Cardiac septum (tissue), 1 donor: ENCODE measurements at places on chromosomes 12 and 14. TPM values are rescaled to one million over a fixed set of nuclear protein-coding genes. Genes with fewer than 3 reads are reported as not detected.

Gene NKX2-1
- total RNA-seq = not detected

- DNase-seq = no peak
Observed at GRCh38 chr12:43544703-43545102, 7.3 kb downstream of the ADAMTS20 start.

GRCh38 chr14:70665448-70666360 is 24.0 kb downstream of the TTC9 start:
- DNase-seq = no peak

- no peak for DNase-seq
Observed at GRCh38 chr12:77236066-77236465, 170.7 kb upstream of the E2F7 start.

DNA sequence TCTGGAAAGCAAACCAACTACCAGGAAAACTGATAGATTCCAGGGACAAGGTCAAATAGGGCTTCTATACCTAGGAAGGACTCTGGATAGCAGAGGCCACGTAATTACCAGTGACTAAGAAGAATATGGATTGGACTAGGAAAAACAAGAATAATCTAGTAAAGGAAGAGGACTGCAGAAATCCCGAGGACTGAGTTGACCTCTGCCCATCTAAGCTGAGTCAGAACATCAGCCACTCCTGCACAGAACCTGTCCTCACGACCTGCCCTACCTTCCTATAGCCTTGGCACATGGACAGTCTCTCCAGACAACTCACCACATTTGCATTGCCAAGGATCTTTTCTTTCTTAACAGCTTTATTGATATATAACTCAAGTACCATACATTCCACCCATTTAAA is 2.3 kb downstream of the OR6J1 start:
- no peak for DNase-seq

Gene REM2
- 0.19 TPM for total RNA-seq

- no peak for DNase-seq
Observed at GRCh38 chr12:109702111-109702841, 11.3 kb upstream of the FAM222A start.

- no peak for DNase-seq
Observed at GRCh38 chr12:112879191-112879705, 27.5 kb upstream of the OAS1 start.

Gene PDE6H
- not detected for total RNA-seq

Gene PTHLH
- 1.9 TPM for total RNA-seq

DNA sequence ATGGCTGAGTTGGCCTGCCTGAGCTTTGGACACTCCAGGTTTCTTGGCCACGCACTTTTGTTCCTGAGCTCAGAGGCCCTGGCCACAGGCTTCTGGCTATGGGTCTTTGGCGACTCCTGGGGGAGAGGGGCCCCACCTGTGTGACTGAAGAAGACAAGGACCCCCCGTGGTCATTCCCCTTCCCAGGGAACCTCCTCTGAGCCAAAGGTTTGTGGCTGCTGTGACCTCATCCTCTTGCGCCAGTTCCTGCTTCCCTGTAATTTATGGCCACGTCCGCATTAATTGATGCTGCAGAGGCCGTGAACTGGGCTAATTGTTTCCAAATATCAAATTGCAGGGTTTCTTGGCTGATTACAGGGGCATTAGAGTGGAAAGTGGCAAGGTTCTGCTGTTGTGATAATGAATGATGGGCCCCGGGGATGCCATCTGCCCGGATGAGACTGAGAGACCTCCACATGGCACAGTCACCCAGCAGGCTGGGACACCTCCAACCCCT is 27.6 kb upstream of the NOS1 start:
- no peak for DNase-seq

Gene HOXC6
- total RNA-seq = 0.43 TPM

DNA sequence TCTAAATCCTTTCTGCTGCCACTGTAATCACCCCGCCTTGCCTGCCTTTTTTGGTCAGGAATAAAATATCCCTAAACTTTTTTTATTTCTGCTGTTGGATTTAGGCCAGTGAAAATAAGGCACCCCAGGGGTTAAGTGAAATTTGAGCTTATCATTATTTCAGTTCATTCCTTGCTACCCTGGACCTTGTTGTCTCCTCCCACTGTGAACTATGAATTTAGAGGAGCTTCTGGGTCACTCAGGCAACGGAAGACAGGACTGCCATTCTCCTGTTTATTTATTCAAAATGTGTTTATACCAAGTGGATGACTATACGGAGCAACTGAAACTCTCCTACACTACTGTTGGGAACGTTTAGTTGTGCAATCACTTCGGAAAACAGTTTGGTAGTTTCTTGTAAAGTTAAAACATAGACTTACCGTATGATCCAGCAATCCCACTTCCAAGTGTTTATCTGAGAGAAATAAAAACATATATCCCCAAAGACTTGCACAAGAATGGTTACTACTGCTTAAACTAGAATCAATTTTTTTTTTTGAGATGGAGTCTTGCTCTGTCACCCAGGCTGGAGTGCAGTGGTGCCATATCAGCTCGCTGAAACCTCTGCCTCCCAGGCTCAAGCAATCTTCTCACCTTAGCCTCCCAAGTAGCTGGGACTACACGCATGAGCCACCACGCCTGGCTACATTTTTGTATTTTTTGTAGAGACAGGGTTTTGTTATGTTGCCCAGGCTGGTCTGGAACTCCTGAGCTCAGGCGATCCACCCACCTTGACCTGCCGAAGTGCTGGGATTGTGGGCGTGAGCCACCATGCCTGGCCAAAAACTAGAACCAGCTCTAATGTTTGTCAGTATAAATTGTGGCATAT is 2.3 kb upstream of the TRAFD1 start:
- no peak for DNase-seq

DNA sequence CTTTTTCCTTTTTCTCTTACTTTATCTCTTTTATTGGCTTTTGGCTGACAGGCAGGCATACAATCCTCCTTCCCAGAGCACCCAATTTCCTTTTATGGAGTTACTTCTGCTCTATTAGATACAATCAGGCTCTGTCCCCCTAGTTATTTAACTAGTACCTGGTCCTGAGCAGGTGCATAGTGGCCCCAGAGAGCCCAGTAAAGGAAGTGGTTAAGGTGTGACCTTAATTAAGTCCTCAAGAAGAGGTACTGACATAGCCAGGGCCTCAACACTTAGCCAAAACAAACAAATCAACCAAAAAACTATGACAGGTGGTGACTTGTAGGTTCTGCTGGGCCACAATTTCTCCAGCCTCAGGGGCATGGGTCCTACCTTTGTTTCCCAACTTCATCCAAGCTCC is 82.9 kb downstream of the CCDC60 start:
- DNase-seq = no peak

DNA sequence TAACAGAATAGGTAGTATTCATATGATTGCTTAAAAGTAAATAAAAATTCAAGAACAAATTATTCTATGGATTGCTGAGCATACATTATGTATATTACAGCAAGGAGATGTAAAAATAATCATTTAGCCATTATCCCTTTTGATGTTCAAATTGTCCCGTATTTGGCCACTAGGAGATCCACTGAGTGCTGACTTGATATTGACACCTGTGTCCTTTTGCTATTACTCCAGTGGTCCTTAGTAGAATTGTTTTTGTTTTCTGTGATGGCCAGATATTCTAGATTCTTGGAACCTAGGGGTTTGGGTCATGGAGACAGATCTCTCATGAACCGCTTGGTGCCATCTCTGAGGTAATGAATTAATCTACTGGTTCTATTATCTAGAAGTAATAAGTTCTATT is 16.8 kb downstream of the ERO1A start:
- no peak for DNase-seq

DNA sequence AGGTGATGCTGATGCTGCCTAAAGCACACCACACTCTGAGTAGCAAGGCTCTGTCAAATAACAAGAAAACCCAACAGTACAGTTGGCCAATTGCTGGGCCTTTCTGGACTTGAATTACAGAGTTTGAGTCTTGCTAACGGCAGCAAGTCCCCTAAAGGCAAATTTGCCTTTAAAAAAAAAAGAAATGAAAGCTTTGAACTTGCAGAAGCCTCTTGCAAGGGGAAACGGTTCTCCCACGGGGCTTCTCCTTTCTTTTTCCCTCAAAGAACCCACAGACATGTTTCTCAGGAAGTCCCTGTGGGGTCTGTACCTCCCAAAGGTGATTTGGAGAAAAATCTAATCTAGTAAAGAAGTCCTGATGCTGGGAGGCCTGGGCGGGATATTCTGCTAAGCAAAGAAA is 191.3 kb upstream of the MYL2 start:
- no peak for DNase-seq

Gene HSP90B1
- total RNA-seq = 433 TPM

Gene KRT2
- total RNA-seq = not detected

- DNase-seq = no peak
Observed at GRCh38 chr12:85866986-85867776, 6.9 kb upstream of the NTS start.

DNA sequence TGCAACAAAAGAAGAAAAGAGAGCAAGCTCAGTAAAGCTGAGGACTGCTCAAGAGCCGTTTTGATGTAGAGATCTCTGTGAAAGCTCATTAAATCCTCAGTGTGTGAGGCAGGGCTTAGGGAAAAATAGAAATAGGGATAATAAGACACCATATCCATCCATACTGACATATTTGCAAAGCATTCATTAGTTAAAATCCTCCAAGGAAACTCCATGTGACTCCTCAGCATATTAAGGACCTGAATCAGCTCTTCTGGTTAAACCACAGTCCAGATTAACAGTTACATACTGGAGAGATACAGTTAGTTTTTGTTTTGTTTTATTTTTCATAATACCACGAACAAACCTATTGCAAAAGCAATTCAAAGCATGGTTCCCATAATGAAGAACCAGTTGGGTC is 288.2 kb downstream of the PAWR start:
- DNase-seq = no peak

GRCh38 chr14:91890291-91890749 is 23.0 kb upstream of the TC2N start:
- DNase-seq = no peak

DNA sequence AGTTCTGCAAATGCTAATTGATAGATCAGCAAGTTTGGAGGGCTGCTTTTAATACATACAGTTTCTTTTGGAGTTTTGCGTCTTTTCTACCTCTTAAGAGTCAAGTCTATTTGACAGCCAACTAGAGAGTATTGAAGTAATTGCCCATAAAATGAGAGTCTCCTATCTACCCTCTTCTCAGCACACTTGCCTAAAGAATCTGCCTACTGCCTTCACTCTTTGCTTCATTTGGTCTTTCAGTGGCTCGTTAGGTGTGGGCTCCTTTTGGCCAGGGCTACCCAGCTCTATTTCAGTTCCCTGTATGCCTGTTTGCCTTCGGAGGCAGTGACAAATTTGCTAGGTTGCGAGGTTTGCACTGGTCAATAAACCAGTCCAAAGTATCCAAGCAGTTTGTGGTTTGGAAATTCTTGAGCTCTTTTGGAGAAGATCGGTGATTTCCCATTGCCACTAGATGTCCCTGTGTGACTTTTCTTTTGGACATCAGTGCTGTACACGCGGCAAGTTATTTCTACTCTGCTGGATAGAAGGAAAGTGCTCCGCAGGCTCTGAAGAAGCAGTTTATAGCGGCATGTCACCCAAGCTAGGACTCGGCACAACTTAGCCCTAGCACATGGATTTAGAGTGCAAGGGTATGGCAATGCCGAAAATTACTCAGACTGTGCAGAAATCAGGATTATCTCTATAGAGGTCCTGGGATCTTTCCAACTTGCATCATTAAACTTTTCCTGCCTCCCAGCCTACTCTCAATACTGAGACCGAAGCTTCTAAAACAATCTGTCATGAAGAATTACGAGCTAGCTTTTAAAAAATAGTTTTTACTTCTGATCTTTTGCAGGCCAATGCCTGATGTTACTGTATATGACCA is 38.6 kb downstream of the MGST1 start:
- no peak for DNase-seq

- DNase-seq = no peak
Observed at GRCh38 chr14:30115756-30116155, 188.1 kb upstream of the PRKD1 start.

Gene PKP2
- total RNA-seq = 463 TPM

- DNase-seq = no peak
Observed at GRCh38 chr12:45259675-45260074, 43.8 kb downstream of the ANO6 start.

Gene CLEC6A
- not detected for total RNA-seq

DNA sequence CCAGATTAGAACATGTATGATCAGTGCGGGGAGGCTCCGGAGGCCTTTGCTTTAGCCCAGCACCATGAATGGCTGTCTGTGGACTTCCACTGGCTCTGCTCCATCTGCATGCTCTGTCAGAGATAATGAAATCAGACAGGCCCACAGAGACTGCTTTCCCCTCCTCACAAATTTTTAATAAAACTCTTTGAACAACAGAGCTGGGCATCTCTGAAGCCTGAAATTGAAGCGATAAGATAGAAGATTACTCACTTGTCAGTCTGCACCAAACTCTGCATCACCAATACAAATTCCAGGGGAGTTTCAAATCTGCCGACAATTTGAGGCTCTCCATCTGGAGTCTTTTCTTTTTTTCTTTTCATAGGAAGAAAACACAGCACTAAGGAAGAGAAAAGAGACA is 110.0 kb downstream of the DYRK2 start:
- DNase-seq = no peak

DNA sequence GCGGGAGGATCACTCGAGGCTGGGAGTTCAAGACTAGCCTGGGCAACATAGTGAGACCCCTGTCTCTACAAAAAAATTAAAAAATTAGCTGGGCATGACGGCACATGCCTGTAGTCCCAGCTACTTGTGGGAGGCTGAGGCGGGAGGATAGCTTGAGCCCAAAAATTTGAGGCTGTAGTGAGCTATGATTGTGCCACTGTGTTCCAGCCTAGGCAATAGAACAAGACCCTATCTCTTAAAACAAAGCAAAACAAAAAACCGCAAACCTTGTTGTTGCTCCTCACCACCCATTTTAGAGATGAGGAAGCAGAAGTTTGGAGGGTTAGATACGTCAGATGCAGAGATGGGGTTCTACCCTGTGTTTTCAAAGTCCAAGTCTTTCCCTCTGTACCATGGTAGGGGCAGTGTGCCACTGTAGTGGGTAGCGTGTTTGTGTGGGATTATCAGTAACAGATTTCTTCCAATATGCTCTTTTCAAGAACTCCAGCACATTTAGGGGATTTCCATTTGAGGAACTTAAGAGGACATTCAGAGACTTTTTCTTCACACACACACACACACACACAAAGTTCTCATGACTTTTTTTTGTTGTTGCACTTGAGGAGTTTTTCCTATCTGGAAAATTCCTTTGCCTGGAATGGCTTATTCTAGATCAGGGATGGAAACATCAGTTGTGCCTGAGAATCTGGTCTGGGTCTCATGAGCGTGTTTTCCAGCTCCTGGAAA is 186.5 kb downstream of the CHST11 start:
- no peak for DNase-seq

Gene DENND5B
- total RNA-seq = 42.3 TPM

Gene BTG1
- 72.8 TPM for total RNA-seq

Gene TAS2R31
- 2.1 TPM for total RNA-seq

GRCh38 chr12:20445687-20446086 is 77.3 kb downstream of the PDE3A start:
- no peak for DNase-seq

Gene PPFIA2
- total RNA-seq = 0.57 TPM

Gene DCN
- total RNA-seq = 480 TPM

DNA sequence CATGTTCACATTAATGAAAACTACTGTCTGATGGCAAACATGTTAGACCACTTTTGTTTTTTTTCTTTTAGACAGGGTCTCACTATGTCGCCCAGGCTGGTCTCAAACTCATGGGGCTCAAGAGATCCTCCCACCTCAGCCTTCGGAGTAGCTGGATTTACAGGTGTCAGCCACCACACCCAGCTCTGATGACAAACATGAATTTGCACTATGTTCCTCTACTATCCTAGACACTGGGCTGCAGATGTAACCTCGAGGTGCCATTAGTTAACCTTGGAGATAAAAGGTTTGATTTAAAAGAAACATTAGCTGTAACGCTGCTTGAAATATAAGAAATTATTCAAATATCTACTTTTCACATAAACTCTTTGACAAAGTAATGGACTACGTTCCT is 8.1 kb downstream of the VPS37B start:
- no peak for DNase-seq
